Activated naive CD4-positive, alpha-beta T cell (primary cell): ENCODE measurements at places on chromosomes 7 and 10.

DNA sequence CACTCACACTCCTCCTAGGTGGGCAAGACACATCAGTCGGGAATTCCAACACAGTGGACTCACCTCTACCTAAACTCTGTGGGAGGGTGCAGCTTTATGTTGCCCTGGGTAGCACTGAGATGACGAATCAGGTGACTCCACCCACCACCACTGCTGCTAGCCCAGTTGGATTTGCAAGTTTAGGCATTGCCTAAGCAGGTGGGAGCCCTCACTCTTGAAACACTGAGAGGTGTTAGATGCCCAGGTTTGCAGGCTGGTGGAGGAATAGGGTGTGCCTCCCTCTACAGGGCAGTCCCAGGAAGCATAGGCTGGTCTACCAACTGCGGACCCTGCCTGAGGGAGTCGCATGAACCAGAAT is 708.9 kb downstream of the POM121L12 start:
- no peak for DNase-seq

DNA sequence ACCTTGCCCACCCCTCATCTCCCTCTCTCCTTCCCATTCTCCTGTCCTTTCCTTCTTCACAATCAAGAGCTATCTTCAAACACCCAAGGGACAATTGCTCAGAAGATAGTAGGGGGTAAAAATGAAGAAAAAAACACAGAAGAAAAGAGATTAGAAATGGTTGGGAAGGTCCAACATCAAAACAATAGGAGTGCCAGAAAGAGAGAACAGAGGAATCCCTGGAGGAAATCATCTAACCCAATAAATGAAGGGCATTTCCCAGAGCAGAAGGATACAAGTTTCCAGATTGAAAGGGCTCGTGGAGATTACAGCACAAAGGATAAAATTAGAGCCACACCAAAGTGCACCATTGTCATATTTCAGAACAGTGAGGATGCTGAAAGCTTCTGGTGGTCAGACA is 145.6 kb downstream of the OAT start:
- DNase-seq: no peak

DNA sequence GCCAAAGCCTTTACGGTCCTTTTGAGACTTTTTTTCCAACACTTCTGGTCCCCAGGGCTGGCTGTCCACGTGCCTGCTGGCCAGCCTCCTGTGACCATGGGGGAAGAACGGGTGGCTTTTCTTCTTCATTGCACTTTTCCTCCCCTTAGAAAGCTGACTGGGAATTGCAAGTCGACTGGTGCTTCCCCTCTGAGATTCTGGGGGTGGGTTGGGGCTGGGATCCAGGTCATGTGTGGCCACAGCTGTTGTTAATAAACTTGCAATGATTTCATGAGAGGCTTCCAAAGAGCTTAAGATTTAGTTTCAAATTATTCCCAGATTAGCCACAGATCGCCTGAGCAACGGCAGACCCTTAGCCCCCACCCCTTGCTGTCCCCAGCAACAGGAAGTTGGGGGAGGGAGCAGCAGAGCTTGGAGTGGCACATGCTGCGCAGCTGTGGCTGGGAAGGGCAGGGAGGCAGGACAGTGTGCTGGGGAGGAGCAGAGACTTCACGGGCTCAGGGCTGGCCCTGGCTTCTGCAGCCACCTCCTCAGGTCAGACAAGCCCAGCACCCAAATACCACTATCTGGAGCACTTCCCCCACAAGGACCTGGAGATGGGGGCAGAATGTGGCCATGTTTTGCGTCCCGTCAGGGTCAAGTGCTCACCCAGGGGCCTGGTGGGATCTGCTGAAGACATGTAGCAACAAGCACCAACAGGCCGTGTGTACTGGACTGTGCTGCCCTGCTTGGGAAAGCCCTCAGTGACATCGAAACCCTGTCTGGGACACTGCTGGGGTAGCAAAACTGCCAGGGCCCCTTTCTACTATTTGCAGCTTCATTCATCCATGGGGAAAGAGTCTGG is 147.1 kb downstream of the RNF216 start:
- DNase-seq: no peak

GRCh38 chr10:28467615-28468014 is 65.3 kb upstream of the WAC start:
- no peak for DNase-seq

DNA sequence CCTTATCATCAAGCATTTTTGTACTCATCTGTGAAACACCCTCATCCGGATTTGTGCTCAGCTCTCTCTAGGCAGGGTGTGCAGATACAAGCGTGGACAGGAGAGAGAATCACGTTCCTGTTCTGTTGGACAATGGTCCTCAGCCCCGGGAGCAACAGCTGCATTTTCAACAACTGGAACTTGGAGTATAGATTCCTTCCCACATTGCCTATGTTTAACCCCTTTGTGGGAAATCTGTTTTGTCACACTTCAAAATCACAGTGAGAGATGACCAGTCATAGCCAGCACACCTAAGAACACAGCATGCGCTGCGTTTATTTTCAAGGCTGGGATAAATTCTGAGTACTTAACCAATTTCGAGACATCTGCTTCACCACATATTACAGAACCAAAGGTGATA is 32.5 kb downstream of the MAP3K8 start:
- DNase-seq: no peak

DNA sequence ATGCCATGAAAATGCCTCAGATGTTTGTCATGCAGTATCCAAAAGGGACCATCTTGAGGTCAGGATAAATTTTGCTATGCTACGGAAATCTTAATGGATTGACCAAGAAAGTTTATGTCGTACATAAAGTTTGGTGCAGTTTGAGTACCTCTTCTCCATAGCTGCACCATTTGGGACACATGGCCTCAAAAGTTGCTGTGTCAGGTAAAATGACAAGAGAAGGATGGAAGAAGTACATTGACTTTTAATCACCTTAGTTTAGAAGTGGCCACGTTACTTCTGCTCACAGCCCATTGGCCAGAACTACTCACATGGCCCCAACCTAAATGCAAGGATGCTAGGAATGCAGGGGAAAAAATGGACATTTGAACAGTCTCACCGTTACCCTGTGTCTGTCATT is 107.4 kb upstream of the NAMPT start:
- DNase-seq: no peak

DNA sequence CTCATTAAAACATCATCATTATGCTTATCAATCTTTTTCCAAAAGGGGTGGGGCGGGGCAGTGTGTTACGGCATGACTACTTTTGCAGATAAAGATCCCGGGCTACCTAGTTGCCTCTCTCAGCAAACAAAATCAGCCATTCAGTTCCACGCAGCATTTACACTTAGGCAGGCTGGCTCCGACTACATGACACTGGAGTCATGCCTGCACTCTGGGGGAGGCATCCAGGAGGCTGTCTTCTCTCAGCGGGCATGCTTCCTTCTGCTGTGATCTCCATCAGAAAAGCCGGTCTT is 193.9 kb upstream of the TCF7L2 start:
- no peak for DNase-seq

DNA sequence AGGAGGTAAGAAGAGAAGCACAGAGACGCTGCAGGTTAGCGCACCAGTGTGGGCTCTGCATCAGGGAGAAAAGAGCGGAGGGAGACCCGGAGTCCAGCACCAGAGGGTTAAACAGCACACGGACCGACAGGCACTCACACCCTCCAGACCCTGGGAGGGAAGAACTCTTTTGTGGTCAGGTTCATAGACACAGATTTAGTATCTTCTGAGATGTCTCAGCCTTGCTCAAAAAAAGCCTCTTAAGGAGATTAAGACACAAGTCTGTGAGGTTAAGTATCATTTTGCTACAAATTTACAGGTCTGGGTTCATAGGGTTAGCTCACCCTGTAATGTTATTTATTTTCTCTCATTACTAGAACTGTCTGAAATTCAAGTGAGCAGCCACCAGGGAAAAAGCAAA is 16.8 kb upstream of the NDST2 start:
- DNase-seq: no peak

- no peak for DNase-seq
These were observed 55.1 kb downstream of the EZH2 start for GRCh38 chr7:148828965-148829364.

DNA sequence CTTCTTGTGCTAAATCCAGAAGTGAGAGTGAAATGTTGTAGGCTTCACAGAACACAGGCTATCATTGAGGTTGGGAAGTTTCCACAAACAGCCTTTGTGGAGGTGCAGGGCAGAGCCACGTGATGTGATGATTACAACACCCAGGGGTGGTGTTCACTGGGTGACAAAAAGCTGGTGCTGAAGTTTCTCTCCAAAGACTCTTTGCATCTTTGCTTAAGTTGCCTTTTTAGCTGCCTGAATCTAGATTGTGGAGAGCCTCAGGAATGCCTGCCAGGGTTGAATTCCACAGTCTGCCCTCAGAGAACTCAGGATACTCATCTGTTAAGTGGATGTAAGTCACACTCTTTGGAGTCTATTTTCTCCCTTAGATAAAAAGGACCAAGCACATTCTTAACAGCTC is 56.3 kb downstream of the PLXNA4 start:
- no peak for DNase-seq

DNA sequence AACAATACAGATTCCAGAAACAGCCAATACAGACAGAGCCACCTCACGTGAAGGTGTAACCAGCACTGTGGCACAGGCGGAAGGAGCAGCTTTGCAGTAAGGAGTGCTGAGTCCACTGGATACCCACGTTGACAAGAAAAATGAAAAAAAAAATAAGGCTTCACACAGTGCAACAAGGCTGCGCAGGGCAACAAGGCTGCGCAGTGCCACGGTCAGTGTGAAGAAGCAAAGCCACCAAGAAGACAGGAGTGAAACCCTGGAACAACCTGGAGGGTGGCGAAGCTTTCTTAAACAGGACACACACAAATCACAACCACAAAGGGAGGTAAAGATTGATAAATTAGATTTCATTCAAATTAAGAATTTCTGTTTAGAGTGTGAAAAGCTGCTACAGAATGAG is 204.0 kb downstream of the MAD1L1 start:
- no peak for DNase-seq

DNA sequence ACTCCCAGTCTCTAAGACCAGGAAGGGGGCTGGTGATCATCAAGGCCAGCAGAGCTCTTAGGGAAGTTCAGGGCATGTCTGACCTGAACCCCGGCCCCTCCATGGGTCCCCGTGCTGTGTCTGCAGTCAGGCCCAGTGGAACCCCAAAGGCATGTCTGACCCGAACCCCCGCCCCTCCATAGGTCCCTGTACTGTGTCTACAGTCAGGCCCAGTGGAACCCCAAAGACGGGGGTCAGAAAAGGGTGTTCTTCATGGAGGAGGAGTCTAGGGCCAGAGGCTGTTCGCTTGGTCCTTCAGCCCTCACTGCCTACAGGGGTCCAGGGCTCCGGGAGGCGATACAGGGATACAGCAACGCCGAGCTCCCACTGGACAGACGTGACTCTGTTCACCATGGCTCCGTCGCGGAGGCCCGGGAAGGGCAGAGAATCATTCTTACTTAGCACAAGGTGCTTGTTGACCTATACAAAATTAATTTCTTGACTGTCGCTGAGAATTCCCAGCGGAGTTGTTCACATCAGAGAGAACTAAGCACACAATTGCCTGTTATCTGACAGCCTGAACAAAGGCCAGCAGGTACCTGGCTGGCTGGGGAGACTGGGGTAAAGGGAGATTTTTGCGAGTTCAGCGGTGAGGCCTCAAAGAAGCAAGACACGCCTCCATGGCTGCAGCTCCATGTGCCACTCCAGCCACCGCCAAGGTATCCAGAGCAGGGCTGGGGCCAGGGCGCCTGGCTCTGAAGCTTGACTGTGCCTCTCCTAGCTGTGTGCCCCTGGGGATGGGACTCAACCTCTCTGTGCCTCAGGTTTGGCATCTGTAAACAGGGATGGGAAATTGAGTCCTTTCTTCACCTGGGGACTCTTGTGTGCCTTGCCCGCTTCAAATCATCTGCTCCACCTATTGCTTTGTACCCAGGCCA is 26.8 kb downstream of the EN2 start:
- DNase-seq: no peak

DNA sequence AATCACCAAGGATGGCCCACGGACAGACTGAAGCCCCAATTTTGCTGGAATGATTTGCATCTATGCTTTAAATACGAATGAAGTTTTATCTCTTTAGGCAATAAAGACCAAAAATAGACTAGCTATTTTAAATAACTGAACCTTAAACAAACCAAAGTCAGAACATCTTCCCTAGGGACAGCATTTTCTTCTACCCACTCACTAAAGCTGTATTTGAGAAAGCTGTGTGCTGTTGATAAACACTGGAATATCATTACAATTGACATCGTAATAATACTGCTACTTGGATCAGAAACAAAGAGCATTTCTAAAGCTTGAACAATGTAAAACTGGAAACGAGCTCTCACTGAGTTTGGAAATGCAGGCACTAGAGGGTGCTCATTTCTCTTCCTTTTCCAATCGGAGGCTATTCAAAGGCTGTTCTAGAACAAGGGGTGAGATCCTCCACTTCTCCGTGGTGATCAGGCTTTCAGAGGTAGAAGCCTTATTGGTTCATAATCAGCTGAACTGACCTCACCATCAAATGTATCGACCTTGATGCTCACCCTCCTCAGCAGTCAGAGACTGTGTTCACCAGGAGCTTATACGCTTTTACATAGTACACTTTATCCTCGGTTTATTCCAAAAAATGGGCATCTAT is 225.3 kb upstream of the PRSS1 start:
- DNase-seq: no peak

- no peak for DNase-seq
These were observed 69.5 kb downstream of the LMBR1 start for GRCh38 chr7:156823435-156823834.

- no peak for DNase-seq
These were observed 9.7 kb downstream of the BAMBI start for GRCh38 chr10:28686835-28687682.

DNA sequence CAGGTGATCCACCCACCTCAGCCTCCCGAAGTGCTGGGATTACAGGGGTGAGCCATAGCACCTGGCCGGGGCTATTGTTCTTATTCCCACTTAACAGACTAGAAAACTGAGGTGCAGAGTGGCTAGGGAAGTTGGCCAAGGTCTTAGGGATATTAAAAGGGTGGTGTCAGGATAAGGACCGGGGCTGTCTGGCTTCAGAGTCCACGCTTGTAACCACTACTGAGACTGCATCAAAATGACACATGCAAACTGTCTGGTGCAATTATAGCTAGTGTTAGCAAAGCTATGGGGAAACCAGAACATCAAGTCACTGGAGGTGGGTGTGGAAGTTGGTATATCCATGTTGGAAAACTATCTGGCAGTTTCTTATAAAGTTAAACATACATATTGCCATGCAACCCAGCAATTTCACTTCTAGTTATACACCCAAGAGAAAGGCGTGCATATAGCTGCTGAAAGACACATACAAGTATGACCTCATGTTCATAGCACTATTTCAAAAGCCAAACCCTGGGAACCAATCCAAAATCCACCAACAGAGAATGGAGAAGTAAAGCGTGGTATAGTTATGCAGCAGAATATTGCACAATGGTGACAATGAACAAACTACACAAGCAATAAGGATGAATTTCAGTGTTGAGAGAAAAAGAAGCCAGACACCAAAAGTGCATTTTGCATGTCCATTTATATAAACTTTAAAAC is 33.9 kb upstream of the EEPD1 start:
- no peak for DNase-seq
